T-helper 1 cell (primary cell): ENCODE measurements at places on chromosomes 3 and 15.

DNA sequence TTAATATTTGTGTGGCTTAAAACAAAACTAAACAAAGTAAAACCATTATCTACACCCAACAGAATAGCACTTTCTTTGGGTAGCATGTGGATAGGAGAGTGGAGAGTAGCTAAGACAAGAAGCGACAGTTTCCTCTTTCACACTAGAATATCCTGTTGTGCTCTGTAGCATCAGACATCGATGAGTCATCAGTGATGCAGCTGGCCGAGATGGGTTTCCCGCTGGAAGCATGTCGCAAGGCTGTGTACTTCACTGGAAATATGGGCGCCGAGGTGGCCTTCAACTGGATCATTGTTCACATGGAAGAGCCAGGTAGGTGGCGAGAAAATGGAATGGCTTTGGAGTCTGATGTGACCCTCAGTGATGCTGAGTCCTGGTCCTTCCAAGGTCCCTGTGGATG, 108.1 kb downstream of the USP13 start:
- DNase-seq = no peak

GRCh38 chr3:52856666-52857065, 21.8 kb upstream of the MUSTN1 start:
- no peak for DNase-seq

DNA sequence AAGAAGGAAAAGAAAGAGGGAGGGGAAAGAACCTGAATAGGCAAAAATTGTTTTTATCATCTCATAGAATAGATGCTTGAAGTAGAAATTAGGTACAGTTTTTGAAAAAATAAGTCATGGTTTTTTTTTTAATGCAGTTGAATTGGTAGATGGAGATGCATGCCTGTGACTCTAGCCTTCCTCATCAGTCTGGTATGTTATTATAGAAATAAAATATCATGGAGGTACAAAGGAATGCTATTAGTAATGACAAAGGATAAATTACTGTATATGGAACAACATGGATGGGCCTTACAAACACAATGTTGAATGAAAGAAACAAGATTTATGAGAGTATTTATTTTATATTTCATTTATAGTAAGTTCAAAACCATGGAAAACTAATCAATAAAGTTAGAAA, 162.4 kb upstream of the GALNT15 start:
- no peak for DNase-seq

DNA sequence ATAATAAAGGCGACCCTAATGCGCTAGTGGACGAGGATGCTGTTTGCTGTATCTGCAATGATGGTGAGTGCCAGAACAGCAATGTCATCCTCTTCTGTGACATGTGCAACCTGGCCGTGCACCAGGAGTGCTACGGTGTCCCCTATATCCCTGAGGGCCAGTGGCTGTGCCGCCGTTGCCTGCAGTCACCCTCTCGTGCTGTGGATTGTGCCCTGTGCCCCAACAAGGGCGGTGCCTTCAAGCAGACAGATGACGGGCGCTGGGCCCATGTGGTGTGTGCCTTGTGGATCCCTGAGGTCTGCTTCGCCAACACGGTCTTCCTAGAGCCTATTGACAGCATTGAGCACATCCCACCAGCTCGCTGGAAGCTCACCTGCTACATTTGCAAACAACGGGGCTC, 7.6 kb downstream of the BRPF1 start:
- no peak for DNase-seq

DNA sequence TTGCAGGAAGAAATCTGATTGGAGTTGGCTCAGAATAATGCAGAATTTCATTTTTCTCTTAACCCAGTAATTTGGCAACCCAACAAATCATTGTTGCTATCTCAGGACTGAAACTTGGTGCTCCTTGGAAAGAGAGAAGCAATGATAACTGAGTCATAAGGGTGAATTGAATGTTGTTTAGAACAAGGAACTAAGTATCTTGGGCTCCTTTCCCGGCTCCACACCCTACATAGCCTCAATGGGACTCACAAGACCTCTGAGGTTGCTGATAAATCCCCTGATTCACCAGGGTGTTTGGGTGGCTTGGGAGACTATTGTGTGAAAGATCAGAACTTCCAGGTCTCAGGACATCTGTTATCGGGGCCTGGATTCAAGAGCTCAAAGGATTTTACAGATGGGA, 7.8 kb upstream of the RAB8B start:
- DNase-seq = no peak

- no peak for DNase-seq
Measured at GRCh38 chr15:43214169-43214568, 6.6 kb downstream of the EPB42 start.
